ENCODE measurements at places on chromosomes 7 and 10.

DNA sequence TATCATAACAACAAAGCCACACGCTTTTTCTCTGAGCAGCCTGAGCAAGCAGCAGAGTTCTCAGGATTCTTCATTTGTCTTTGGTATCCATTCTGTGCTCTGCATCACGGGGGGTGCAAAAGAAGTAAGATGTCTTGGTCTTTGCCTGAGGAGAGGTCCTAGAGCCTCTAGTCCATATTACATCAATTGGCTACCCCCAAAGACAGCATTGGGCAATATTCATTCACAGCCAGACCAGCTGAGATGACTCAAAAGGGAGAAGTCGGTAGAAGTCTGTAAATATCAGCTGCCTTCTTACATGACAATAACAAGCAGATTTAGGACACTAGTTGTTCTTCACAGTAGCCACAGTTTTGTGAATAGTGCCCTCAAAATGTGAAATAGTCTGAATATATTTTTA lies 66.6 kb downstream of the FZD1 start:
- no peak for DNase-seq

DNA sequence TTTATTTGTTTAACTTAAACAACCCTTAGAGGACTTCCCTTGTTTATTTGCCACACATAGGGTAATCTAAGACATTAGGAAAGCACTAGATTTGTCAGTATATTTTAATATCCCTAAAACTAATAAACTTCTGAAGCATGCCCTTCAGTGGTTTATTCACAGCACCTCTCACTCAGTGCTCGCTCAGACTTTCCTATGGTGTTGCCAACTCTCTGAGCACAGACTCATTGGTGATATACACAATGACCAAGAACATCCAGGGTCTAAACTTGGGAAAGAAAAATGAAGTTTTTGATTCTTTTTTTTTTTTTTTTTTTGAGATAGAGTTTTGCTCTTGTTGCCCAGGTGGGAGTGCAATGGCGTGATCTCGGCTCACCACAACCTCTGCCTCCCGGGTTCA lies 82.2 kb downstream of the RAB11FIP2 start:
- DNase-seq: no peak

DNA sequence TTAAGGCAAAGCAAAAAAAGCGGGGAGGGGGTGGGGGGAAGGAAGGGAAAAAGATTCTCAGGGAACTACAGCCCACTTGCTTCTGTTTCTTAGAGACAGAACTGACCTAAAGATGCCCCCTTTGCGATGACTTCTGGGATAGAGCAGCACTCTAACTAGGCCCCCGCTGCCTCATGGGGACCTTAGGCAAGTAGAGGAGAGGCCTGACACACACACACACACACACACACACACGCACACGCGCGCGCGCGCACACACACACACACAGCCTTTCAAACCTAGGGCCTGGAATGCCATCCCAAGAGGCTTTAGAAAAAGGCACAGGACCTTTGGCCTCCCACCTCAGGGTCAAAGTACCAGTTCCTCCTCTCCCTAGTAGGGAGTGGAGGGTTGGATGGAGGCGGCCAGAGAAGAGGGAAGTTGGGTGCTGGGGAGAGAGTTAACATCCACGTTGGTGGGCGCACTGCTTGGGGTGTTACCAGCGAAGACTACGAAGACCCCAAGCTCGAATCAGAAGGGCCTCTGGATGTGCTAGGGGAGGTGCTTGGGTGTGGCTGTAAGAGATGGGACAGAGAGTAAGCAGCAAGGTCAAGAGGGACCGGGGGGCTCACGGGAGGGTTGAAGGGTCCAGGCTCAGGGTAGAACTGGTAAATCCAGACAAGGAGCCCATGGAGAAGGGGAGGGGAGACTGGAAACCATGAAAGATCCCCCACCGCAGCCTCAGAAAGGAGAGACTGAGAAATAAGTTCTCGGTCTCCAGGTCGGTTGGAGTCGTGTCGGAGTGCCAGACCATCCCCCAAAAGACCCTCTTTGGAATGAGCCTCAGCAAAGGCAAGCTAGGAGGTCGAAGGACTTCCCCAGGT lies 1.2 kb upstream of the COL1A2 start:
- no peak for DNase-seq

DNA sequence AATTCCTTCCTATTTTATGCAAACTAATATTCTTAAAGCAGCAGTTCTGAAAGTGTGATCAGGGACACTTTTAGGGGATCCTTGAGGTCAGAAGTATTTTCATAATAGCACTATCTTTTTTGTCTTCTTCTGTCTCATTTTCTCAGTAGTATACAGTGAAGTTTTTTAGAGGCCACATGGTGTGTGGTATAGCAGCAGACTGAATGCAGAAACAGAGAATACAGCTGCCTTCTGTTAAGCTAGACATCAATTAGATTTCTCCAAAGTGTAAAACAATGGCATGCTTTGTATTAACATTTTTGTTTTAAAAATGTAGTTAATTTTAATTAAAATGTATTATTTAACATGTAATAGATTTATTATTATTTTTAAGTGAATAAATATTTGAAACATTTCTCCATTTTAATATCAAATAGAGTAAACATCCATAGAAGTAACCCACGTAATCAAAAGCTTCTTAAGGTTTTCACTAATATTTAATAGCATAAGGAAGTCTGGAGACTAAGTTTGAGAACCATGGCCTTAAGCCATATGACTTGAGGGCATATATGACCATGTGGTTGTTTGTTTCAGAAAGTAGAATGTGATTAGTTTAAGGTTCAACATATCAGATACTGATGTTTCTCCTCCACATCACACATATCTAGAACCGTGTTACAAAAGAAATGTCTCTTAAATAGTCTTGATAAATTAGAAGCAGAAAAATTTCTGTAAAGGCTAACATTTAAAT lies 94.0 kb downstream of the PRKG1 start:
- DNase-seq: no peak

DNA sequence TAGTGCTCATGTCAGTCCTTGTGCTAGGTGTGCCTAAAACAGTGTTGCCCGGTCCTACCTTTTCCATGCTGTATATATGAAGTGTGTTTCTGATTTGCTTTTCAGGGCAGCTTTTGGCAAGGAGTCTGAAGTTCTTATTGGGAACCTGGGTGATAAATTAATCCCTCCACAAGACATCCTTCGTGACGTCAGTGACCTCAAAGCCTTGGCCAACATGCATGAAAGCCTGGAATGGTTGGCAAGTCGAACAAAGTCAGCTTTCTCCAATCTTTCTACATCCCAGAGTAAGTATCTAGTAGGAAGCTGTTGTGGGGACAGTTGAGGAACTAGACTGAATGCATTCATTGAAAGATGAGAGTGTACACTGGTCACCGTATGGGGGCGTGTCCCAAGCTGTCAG lies 189.4 kb upstream of the LRGUK start:
- no peak for DNase-seq

DNA sequence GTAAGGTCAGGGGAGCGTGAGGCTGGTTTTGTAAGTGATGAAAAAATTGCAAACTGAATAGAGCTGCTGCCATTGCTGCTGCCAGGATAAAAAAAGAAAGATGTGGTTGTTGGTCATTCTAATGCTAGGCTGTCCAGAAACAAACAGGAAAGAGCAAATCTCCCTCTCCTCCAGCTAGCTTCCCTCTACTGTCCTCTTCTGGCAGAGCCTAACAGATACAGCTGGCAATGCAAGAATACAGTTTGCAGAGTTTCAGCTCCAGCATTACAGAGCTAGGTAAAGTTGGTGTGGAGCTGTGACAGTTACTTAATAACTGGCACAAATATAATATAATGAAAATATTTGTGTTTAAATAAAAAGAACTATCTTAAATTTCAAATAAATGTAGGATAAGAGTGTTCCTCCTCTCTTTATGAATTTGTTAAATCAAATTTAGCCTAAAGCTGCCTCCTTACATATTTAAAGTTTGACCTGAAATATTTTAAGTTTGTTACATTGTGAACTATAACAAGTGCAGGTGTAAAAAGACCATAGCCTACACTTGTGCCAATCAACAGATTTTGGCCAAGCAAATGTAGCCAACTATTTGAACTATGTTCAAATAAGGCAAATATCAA lies 407.7 kb downstream of the SH2D4B start:
- no peak for DNase-seq

DNA sequence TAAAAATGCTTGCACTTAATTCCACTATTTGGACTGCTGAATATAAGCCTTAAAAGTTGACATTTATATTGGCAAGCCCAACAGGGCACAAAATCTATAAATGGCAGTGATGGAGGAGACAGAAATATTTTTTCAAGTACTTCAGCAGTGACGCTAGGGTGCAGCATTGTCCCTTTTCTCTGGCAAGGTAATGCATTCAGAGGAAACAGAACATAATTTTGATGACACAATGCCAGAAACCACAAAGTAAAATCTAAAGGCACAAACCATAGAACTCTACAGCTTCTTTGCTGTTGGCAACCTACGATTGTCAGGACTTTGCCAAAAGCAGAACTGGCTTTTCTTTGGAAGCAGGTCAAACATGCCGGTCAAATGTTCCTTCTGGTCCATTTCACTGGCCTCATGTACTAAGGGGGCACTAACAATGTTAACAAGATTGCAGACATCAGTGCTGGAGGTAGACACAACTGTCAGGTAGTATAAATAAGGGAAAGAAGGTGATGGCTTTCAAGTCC lies 30.9 kb upstream of the FAM133B start:
- DNase-seq: no peak

DNA sequence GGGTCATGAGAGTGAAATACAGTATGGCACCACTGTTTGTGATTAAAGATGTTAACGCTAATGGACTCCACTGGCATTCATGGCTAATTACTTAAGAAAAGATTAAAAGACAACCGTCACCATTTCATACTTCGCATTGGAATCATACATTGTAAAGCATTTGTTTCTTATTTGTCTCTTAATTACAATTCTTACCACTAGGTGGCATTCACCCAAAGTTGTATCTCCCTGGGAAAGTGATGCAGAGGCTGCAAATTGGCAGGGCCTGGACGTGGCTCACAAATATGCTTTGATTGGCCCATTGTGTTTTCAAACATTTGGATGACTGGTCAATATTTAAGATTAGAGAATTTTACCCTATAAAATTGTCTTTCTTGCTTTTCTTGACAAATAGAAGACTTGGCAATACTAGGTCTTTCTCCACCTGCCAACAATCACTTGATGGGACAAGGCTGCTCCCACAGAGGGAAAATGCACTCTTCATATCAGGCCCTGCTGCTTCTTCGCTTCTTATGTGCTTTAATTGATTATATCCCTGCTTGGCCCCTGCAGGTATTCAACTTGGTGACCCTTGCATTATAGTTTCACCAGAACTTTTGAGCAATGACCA lies 72.1 kb upstream of the STARD3NL start:
- DNase-seq: no peak

GRCh38 chr7:17558558-17559332 lies 260.3 kb downstream of the AHR start:
- DNase-seq: no peak

DNA sequence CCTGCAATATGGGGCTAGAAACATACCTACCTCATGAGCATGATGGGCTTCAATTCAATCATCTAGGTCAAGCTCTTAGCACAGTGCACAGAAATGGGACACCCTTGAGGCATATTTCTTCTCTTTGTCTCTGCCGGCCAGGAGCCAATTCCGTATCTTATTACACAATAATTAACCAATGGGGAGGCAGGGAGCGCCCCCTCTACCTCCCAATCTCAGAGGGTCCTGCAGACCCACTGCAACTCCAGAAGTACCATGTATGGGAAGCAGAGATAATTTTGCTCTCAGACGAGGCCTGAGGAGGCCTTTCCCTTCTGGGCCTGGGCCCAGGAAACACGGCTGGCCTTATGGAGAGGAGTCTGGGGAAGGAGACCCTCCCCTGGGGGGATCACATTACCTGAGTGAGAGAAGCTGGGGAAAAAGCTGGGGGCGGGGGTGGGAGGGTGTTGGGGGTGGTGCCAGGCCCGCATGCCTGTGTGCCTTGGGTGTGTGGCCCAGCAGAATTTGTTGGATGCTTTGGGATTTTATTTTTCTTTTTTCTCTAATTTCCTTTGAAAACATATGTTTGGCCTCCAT lies 155.5 kb downstream of the UBE2H start:
- DNase-seq: no peak

DNA sequence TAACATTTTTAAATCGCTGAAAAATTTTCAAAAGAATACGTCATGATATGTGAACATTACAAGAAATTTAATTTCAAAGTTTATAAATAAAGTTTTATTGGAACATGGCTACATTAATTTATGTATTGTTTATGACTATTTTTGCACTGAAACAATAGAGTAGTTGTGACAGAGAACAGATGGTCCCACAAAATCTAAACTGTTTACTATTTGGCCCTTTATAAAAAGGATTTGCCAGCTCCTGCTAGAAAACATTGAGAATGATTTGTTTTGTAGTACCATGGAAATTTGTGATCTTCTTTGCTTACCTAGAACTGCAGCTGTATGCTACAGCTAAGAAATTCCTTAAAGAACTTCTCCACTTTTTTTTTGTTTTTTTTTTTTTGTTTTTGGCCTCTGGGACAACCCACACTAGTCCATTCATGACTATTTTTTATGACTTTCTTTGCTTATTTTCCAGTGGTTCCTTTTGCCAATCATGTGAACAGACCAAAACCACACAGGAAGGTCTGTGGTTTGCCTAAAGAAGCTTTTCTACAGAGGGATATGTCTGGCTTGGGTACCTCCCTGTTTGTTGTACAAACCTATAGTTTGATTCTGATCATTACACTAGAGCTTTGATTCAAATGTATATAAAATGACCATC lies 55.7 kb downstream of the ST7 start:
- DNase-seq: no peak

DNA sequence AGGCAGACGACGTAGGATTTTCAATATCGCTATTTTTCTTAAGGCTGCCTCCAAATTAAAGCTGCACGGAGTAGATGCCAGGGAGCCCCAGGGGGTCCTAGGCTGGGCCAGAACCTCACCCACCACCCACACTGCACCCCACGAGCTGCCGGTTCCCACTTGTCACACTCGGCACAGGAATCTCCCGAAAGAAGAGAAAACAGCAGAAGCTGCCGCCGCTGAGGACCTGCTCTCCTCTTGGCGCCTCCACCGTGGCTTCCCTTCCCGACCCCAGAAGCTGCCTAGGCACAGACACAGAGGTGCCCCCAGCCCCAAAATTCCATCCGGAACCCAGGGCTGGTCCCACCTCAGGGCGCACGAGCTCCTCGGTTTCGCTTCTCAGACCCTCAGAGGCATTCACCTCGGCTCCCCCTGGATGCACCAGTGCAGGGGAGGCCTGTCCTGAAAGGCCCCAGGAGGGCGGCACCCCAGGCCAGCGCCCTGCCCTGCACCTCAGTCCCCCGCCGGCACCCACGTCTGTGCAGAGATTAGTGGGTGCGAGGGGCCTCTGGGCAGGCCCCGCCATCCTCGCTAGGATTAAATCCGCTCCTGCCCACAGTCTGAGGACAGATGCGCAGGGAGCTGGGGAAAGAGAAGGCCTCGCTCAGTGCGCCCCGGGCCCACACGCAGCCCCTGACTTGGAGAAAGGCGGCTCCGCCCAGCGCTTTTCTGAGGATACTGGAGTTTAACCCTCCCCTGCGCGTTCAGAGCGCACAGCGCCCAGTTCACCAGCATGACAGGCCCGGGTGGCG lies 99.2 kb downstream of the PTPRN2 start:
- DNase-seq: no peak
